Osteoblast (primary cell): ENCODE measurements at places on chromosomes 3 and 15. TPM values are rescaled to one million over a fixed set of nuclear protein-coding genes. Genes with fewer than 3 reads are reported as not detected.

DNA sequence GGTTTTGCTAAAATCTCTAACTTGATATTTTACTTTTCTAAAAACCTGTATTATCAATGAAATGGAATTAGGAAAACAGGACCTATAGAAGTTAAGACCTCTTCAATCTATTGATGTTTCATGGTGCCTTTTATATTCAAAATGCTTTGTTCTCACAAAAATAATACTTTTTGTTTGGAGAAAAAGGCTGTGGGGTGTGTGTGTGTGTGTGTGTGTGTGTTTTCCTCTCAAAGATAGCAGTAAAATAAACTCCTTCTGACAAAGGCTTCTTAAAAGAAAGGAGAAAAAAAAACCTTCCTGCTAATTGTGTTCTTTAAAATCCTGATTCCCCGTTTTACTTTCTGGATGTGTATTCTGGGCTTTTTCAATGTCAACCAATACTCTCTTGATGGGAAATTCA lies 54.5 kb downstream of the RBM6 start:
- DNase-seq = no peak

Gene CADM2
- 0.29 TPM in 1 of 2 replicates, not detected in the other for total RNA-seq

DNA sequence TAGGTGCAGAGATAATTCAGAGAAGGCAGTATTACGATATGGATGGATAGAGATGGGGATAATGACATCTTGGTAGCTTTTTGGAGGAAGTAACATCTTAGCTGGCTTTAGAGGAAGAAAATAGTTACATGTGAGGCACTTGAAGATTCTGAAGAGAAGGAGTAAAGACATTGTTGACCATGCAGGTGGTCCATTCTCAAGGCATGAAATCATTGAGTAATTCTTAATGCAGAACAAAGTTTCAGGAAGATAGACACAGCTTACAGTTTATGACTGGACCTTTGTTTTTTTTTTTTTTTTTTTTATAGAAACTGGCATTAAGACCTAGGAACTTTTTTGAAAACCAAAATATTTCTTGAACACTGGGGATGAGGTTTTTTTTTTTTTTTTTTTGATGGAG lies 28.2 kb downstream of the MBNL1 start:
- no peak for DNase-seq

Gene NIPA2
- 49.8 and 50.3 TPM in 2 replicates for total RNA-seq

GRCh38 chr3:184579513-184579912 lies 17.9 kb downstream of the EPHB3 start:
- no peak for DNase-seq

Gene MAP2K1
- total RNA-seq = 19.2 and 21.2 TPM in 2 replicates

DNA sequence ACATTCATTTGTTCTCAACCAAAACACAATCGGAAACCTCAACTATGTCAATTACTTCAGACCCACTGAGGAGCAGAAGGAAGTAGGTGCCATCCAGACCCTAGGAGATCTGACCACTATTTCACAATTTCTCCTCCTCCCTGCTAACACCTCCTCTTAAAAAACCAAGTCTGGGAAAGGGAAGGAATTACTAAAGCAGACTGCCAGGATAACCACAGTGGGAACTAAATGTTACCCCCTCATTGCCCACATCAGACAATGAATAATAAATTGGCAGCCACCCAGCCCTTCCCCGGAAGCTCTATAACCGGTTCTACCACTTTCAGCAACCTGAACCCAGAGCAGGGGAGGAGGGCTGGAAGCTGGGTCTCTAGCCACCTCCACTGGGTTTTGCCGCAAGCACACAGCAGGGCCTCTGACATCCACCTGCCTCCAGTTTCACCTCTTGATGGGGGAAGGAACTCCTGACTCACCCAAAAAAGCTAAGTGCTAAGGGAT lies 17.6 kb downstream of the C15orf62 start:
- DNase-seq = no peak

Gene UROC1
- total RNA-seq = not detected in 2 replicates

Gene ZNF445
- total RNA-seq = 9.8 and 11.5 TPM in 2 replicates
